ENCODE measurements at places on chromosomes 13 and 19. TPM values are rescaled to one million over a fixed set of nuclear protein-coding genes. Genes with fewer than 3 reads are reported as not detected.

GRCh38 chr13:59197397-59197796 is 966.3 kb downstream of the DIAPH3 start:
- DNase-seq: no peak

Gene DIAPH3
- total RNA-seq: 21.7 TPM

DNA sequence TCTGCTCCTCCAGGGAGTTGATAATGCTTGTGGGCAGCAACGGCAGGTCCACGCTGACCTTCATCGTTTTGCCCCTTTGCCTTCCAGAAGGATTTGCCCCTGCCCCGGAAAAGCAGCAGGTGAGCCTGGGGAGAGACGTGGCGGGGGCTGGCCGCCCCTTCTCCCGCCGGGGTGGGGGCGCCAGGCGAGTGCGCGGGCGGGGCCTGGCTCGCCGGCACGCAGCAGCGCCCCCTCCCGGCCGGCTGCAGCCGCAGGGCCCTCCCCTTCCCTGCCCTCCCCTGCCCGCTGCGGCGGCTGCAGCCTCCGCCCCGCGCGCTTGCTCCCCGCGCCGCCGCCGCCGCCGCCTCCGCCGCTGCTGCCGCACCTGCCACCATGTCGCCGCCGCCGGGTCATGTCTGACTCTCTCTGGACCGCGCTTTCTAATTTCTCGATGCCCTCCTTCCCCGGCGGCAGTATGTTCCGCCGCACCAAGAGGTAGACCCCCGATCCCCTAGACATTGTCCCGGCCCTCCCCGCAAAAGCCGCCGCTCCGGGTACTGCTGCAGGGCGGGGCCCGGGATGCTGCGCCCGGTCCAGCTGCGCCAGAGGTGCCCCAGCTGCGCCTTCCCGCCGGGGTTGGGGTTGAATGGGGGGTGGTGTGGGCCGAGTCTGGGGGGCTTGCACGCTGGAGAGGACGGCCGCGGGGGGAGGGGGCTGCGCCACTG is at the start of gene MAST1:
MAST1 (plus strand) TSS at position 334 of the 704 bp plus-strand sequence; CDS start at position 392, 58 bp downstream.
- DNase-seq: peak; percentile 61

- peak; percentile 9 for DNase-seq
Observed at GRCh38 chr13:113149711-113150549, 8.5 kb upstream of the PROZ start.

DNA sequence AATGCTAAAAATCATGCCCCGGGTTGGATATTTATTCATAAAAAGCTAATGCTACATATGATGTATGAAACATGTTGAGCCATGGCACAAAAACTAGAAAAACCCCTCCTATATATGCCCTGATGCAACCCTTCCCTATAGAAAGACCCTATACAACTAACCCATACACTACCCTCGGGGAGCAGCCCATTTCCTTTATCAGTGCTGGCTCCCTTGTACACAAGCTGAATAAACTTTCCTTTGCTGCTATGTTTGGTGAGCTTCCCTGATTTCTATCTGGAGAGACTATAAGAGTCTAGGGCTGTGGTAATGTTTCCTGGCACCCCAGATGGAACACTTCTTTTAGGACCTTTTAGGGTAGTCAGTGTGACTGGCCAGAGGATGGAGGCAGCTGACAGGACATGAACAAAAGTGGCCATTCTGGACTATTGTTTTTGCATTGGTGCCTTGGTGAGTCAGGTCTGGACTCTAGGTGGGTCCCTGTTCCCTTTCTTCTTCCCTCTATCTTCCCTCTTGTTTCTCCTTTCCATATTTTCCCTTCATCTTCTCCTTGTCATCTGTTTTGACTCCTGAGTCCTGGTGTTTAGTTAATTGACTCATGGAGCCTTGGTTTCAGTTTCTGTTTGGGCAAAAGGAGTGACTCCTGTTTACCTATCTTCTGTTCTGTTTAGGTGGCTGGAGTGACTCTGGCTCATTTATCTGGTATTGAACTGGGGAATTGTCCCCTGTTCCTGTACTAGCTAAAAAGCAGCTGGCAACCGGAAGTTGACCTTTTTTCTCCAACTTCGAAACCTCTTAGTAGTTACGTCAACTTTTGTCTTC is 1321.8 kb upstream of the PCDH9 start:
- DNase-seq: no peak

Data from activated CD4-positive, alpha-beta memory T cell treated with anti-CD3 and anti-CD28 coated beads, Interleukin-2, amount 10 ng/mL, durations not matched to agents 7 days and 5 days (primary cell).